ENCODE measurements at places on chromosomes 2 and 18.

DNA sequence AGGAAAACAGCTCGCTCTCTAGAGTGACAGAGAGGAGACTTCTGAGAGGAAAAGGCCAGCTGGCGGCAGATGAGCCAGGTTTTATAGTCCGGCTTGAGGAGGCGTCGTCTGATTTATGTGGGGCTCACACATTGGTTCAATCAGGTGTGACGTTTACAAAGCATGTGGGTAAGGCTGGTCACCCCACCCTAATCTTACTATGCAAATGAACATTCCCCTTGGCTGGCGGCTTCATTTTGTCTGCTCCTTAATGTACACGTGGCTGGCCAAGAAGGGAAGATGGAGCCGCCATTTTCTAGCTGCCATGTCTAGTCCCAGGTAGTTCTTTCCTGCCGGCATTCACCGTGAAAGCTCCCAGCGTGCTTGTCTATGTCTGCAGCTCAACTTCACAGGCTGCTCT, 299.1 kb upstream of the SPRED2 start:
- DNase-seq = no peak

GRCh38 chr2:113376253-113376912, 61.1 kb upstream of the ZNG1B start:
- DNase-seq = no peak

- no peak for DNase-seq
Observed at GRCh38 chr2:135167273-135167672, 115.2 kb downstream of the RAB3GAP1 start.

GRCh38 chr2:222239091-222239490, 59.7 kb downstream of the PAX3 start:
- DNase-seq = no peak

DNA sequence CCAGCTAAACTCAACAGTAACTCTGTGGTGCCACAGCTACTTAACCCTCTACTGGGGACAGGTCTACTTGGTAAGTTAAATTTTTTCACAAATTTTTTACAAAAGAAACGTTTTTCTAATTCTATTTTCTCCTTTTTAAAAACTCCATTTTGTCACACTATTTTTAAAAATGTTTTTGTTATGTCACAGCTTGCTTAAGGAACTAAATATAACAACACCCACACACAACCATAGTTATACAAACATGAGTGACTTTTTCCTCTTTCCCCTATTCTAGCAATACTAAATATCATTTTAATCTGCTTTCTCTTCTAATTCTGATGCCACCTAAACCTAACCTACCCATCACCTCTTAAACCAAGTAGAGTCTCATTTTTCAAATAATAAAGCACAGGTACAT, 160.5 kb upstream of the EPC2 start:
- no peak for DNase-seq

DNA sequence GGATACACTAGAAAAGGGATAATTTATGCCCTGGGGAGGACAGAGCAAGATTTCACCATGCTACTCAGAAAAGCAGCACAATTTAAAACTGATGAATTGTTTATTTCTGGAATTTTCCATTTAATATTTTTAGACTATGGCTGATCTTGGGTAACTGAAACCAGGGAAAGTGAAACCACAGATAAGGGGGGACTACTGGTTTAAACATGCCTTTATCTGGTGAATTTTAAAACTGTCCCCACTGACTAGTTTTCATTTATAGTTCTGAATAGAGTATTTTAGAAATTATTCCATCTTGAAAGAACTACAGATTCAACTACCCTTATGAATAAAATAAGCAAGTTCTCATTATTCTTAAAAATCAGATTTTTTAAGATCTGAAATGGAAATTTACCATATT, 15.0 kb downstream of the NFU1 start:
- DNase-seq = no peak

GRCh38 chr2:45975752-45976517, 321.3 kb upstream of the EPAS1 start:
- DNase-seq = no peak

DNA sequence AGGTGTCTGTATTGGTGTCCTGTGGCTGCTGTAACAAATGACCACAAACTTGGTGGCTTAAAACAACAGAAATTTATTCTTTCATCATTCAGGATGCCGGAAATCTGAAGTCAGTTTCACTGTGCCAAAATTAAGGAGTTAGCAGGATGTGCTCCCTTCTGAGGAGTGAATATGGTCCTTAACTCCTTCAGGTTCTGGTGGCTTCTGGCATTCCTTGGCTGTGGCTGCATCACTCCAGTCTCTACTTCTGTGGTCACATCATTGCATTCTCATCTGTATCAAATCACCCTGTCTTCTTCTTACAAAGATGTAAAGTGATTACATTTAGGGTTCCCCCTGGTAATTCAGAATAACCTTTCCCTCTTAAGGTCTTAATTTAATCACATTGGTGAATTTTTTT, 12.6 kb downstream of the GPD2 start:
- no peak for DNase-seq

GRCh38 chr2:84137034-84137433, 322.0 kb downstream of the SUCLG1 start:
- DNase-seq = no peak

GRCh38 chr2:152761214-152761613, 42.8 kb downstream of the ARL6IP6 start:
- DNase-seq = no peak

GRCh38 chr2:233799716-233800115, 21.6 kb downstream of the MROH2A start:
- DNase-seq = no peak

DNA sequence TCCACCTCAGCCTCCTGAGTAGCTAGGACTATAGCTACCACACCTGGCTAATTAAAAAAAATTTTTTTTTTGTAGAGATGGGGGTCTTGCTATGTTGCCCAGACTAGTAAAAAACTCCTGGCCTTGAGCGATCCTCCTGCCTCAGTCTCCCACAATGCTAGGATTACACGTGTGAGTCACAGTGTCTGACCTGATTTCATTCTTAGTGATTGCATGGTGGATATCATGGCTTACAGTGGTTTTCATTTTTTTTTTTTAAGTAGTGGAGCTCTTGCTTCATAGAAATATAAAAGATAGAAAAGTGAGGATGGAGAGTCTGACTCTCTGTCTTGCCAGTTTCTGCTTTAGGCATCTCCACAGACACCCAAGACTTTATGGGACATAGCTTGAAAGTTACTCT, 83.6 kb downstream of the CDC42EP3 start:
- DNase-seq = no peak

DNA sequence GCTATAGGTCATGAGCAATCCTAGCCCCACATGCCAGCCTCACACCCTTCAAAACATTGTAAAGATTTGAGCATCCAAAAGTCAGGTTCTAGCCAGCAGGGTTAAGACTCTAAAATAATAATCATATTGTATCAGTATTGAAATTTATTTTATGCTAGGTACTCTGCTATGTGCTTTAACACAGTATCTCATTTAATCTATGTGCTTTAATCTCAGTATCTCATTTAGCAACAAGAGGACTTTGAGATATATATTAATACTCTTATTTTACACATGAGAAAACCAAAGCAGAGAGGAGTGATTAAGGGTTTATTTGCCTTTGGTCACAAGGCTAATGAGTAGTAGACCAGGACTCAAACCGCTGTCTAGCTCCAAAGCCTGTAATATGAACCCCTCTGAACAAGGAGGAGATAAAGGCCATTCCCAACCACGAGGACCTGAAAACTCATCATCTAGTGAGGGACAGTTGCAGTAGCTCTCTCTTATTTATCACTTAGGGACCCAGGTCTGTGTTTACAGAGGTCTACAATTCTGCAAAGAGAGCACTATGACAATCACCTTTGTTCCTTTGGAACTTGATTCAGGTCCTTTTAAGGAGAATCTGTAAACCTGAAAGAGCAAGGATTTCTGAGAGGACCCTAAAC, 116.5 kb upstream of the SERTAD2 start:
- DNase-seq = no peak

DNA sequence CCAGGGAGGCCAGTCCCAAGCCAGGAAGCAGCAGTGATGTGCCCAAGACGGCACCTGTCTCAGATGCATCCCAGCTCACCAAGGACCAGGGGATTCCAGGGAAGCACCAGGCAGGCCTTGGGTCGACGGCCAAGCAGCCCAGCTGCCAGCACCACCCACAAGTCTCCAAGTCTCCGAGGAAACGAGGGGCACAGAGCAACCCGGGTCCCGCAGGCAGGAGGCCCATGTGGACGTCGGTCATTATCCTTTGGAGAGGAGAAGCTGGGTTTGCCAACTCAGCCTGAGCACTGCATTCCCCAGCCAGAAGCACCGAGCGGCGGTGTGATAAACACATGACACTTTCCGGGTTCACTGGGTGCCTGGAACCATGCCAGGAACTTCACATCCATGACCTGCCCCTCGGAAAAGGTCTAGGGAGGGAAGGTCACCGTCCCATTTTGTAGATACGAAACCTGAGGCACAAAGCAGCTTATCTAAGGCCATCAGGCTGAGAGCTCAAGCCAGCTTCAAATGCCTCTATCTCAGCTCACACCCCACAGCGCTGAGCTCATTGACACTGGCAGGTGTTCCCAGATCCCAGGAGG, 104.5 kb downstream of the ZNF516 start:
- no peak for DNase-seq

DNA sequence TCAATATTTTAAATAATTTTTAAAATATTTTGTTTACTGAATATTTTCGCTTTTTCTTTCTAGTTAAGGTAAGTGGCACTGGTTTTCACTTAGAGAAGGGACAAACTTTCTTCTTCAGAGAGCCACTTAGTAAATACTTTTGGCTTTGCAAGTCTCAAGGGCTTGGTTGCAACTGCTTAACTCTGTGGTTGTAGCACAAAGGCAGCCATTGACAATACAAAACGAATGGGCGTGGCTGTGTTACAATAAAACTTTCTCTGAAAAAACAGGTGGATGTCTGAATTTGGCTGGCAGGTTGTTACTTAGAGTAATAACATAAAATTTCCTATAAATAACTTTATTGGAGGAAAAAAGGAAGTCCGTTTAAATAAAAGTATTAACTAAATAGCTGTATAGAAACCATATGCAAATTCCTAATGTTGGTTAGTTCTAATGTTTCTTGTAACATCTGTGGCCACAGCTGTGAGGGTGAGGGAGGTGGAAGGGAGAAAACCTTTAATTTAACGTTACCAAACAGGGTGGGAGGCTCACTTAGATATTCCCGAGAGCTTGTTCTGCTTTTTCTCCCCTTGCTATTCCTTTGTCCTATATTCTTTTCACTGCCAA, 62.4 kb upstream of the TNP1 start:
- DNase-seq = no peak

DNA sequence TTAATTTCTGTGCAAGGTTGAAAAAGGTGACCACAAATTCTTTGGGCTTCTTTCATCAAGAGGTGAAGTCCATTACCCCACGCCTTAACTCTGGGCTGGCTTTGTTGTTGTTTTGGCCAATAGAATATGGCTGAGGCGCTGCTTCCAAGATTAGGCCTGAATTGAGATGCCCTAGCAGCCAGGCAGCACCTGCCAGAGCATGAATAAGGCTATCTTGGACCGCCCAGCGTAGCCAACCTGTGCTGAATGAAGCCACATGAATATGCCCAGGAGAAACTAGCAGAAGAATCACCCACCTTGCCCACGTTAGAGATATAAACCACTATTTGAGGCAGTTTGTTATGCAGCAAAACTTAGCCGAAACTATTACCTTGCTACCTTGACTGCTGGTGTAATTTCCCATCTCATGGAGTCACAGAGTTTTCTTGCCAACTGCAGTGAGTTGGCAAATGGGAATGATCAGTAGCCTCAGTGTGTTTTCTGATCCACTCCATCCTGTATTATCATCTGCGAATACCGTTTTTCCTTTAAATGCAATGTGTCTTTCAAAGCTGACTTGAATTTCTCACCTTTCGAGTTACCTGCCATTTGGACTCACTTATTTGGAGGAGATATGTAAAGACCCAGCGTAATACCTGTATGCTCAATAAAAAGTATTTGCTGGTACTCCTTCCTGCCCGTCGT, 679 bp downstream of the TSGA10 start:
- no peak for DNase-seq

GRCh38 chr18:48852292-48852691, 98.5 kb downstream of the SMAD7 start:
- no peak for DNase-seq

GRCh38 chr2:54891909-54892308, 158.3 kb downstream of the RTN4 start:
- no peak for DNase-seq

DNA sequence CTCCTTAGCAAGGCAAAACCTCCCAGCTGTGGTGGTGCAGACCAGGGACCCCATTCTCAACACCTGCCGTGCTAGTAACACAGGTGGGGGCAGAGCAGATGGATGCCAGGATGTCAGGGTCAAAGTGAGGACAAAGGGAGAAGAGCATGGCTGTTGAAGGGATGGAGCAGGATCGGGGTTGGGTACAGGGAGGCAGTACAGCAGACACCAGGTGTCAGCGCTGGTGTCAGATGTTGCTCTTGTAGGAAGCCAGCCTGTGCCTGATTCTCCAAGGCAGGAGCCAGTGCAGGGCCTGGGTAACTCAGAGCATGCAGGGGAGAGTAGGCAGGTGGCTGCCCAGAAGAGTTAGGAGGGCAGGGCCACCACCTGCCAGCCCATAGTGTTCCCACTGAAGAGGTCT, 222.1 kb upstream of the SPRED2 start:
- DNase-seq = no peak

GRCh38 chr18:2978661-2979106, 34.3 kb downstream of the LPIN2 start:
- no peak for DNase-seq

DNA sequence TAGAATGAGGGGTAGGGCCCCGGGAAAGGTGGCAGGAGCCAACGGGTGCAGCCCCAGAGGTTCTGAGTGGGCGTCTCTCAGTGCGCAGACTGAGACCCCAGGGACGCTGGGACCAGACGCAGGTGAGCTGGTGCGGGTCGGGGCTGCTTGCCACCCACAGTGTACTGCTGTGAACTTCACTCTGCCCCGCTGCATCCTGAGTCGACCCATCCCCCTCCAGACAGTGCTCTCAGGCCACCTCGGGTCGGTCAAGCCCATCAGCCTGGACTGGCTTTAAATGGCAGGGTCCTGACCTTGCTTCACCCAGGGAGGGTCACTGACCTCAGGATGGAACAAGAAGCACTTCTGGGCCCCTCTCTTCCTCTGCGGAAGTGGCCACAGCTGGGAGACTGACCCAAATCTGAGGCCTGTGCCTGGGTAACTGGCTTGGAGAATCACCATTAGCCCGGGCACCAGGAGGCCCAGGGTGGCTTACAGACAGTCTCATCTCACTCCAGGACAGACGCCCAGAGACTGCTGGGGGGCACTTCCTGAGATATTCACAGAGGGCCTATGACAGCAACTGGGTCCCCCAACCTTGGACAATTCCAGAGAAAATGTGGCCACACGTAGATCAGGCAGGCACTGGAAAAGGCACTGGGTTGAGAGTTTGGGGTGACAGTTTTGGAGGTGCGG, 23.7 kb upstream of the BOK start:
- DNase-seq = no peak

- DNase-seq = no peak
Observed at GRCh38 chr2:34656632-34657031, 1057.5 kb upstream of the FAM98A start.

- no peak for DNase-seq
Observed at GRCh38 chr2:101717071-101717845, 19.8 kb downstream of the MAP4K4 start.

GRCh38 chr2:70832386-70832785, 3.2 kb downstream of the CD207 start:
- no peak for DNase-seq
